Fibroblast of villous mesenchyme (primary cell): ENCODE measurements at places on chromosomes 5 and 9. TPM values are rescaled to one million over a fixed set of nuclear protein-coding genes. Genes with fewer than 3 reads are reported as not detected.

HSPB3 gene
- total RNA-seq = 1.7 and 6.1 TPM in 2 replicates

DNA sequence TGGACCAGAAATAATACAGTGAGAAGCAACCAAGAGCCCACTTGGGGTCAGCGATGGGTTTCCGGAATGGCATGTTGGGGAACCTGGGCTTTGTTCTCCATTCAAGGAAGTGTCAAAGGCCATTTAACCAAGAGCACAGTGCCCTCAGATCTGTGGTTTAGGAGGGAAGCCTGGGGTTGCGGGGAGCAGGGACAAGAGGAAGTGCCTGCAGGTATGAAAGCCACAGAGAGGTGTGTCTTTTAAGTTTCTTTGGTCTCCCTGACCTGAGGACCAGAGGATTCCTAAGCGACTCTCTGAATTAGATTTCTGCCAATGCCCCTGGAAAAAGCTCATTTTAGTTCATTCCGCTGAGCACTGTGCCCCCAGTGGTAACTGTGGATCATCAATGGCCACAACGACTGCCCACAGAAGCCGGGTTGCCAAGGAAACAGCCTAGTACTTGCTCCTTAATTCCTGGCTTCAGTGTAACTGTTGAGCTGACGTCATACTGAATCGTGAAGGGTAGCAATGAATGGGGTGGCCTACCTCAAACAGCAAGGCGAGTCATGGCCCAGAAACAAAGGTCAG, 107.3 kb upstream of the SPIN1 start:
- peak; percentile 12 for DNase-seq

GRCh38 chr5:142861011-142861410, 90.8 kb downstream of the ARHGAP26 start:
- DNase-seq = no peak

IFNA10 gene
- not detected in 2 replicates for total RNA-seq

- DNase-seq = no peak
Measured at GRCh38 chr9:93900436-93900819, 54.7 kb downstream of the BARX1 start.

DNA sequence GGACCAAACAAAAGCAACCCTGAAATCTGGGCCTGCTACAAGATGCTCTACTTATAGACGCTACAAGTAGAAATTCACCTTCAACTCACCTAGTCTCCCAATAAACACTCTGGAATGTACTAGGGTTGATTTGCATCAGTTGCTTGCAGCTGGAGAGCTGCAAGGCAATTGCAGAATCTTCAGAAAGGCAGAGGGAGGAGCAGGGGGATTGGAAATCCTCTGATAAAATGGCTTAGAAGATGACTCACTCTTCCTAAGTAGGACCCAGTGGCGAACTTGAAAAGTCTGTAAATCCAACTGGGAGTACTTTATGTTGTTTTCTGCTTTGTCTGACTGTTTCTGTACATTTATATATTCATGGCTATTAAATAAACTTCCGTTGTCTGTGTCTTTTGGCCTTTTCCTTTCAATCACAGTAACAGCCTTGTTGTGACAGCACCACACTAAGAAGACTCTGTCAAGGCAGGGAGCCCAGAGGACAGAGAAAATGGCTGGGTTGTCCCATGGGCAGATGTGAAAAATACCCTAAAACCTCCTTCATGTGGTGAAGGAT, 14.7 kb upstream of the MLLT3 start:
- DNase-seq = peak; percentile 72

DNA sequence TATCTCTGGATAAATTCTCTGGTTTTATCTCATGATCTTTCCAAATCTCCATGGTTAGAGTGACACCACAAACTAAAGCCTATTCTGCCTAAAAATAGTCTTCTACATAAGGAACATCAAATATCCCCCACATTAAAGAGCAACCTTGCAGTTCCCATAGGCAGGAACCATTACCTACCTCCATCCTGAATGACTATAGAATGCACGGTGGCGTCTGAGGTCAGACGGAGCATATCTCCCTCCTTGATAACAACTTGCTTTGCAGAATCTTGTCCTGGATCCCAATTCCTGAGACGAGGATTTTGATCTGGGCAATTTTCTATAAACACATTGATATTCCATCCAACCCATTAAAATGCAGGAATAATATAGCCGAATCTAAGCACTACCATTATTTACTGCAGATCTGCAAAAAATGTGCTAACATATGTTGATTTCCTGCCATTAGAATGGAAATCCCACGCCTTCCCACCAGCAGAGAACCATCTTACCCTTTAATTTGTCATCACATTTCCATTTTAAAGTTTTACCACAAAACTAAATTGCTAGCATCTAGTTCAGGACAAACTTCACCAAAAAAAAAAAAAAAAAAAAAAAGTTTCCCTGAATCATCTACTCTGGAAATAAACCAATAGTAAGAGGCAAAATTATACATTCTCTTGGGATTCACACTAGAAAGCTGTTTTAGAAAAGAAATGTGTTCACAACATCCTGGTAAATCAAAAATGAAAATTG, 22.1 kb downstream of the CEMIP2 start:
- DNase-seq = no peak
